ENCODE measurements at places on chromosomes 12 and 14.

GRCh38 chr12:69875416-69875935, 50.4 kb downstream of the MYRFL start:
- no peak for DNase-seq

GRCh38 chr12:111942557-111942956, 70.4 kb downstream of the TMEM116 start:
- no peak for DNase-seq

- no peak for DNase-seq
Observed at GRCh38 chr14:22466491-22466890, 122.5 kb downstream of the DAD1 start.

GRCh38 chr12:117685110-117685926, 283.5 kb downstream of the KSR2 start:
- DNase-seq: no peak

- DNase-seq: no peak
Observed at GRCh38 chr14:92540472-92541048, 27.0 kb downstream of the RIN3 start.

DNA sequence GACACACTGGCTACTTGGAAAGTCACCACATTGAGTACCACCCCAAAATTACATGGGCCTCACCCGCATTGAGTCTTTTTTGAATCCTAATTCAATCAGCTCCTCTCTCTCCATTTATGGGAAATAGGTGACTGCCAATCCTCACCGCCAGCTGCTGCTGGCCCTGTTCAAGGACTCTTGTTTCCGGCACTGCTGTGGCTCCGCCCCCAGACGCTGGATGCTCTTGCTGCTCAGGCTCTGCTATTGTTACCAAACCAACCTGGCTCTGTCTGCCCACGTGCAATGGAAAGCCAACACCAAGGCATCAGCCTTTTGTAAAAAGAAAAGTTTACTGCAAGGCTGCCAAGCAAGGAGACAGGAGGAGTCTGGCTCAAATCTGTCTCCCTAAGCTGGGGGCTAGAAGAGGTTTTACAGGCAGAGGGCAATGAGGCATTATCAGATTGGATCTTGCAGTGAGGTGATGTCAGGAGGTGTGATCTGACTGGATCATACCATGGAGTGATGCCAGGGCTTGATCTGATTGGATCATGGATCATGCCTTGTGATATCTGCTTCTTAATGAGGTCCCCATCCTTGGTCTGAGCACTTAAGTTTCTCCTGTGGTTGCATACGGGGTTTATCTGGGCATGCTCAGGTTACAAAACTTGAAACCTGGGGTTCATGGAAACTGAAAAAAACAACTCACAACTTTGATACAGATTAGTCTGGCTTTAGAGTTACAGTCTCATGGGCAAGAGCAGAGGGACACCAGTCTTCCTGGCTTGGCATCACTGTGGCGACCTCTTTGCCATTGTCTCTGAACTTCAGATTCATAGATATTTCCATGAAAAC, 117.1 kb upstream of the SLC35F4 start:
- DNase-seq: no peak

- no peak for DNase-seq
Observed at GRCh38 chr12:97167598-97167997, 260.5 kb downstream of the NEDD1 start.

- DNase-seq: no peak
Observed at GRCh38 chr14:31208546-31209424, 1.2 kb upstream of the HECTD1 start.

GRCh38 chr14:33068626-33069025, 129.9 kb downstream of the NPAS3 start:
- DNase-seq: no peak

DNA sequence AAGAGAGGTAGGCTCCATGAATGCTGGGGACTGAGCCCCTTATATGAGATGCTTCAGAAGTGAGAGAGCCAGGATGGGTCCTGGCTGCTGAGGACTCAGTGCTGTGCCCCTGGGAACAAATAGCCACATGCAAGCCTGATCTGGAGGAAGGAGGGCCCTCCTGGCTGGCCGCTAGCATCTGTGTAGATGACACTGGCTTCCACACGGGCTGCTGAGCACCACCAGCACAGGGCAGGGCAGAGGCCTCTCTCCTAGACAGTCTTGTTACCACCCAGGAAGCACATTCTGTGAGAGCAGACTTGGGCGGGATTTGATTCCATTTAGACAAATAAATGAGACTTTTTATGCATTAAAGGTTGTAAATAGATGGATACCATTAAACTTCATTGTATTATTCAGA, 48.0 kb downstream of the ZNF664 start:
- no peak for DNase-seq

- DNase-seq: no peak
Observed at GRCh38 chr14:68655021-68655831, 137.6 kb downstream of the ZFP36L1 start.

DNA sequence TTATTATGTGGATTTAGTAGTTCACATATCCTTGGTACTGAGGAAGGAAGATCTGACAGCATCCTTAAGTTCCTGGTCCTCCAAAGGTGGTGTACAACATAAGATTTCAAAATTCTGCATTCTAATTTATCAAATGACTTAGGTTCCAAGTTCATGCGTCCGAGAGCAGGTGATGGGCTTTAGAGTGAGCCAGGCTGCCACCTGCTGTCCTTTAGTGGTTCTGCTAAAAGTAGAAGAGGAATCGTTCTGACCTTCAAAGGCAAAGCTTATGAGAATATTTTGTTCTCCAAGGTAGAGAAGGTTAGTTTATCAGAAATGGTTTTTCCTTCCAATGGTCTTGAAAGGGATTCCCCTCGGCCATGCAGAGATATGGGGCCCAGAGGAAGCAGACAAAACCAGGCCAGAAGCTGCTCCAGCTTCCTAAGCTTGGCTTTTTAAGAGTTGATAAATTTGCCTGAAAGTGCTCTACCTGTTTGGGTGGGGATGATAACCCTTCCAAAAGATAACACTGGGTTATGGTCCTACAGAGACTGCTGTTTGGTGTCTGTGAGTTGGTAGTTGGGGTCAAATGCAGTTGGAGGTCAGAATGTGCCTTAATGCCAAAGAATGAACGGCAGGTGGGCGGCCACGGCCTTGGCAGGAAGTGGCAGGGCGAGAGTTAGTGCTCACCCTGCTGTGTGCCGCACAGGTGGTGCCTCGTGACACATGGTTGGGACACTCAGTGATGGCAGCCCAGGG, 29.1 kb upstream of the LRTM2 start:
- DNase-seq: no peak

DNA sequence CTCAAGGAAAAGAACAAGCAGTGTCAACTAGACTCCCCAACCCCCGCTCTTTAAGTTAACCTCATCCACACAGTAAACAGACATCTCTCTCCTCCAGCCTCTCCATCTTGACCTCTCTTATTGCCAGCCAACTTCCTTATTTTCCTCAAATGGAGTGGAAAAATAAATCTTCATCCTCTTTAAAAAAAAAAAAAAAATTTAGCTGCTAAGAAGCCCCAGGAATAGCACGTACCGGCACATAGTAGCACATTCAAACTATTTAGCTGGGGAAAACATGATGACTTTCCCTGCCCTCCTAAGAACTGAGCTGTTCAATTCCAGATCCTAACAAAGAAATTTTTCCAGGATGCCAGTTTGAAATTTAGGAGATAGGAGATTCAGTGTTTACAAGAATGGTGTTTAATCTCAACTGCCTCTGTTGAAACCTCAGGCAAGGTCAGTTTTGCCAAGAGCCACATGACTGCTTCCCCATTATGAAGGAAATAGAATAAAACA, 90.8 kb downstream of the EPS8 start:
- DNase-seq: no peak

GRCh38 chr12:56103823-56104108, 593 bp upstream of the PA2G4 start:
- DNase-seq: no peak

GRCh38 chr14:97120611-97121031, 323.4 kb downstream of the VRK1 start:
- DNase-seq: peak; percentile 19

DNA sequence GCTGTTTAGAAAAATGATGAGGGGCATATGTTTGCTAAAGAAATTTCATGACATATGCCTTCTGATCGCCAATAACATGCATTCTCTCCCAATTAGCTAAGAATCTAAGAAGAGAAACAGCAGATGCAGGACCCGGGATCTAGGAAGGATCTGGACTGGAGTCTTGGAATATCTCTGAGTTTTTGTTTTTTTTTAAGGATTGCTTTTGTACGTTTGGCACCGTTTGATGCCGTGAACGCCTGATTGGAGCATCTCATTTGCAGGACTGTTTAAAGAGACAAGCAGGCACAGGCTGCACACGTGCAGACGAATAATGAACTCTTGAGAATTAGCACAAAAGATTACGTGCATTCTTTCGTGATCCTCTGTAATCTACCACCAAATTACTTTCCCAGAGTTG, 13.6 kb downstream of the EML1 start:
- DNase-seq: no peak

DNA sequence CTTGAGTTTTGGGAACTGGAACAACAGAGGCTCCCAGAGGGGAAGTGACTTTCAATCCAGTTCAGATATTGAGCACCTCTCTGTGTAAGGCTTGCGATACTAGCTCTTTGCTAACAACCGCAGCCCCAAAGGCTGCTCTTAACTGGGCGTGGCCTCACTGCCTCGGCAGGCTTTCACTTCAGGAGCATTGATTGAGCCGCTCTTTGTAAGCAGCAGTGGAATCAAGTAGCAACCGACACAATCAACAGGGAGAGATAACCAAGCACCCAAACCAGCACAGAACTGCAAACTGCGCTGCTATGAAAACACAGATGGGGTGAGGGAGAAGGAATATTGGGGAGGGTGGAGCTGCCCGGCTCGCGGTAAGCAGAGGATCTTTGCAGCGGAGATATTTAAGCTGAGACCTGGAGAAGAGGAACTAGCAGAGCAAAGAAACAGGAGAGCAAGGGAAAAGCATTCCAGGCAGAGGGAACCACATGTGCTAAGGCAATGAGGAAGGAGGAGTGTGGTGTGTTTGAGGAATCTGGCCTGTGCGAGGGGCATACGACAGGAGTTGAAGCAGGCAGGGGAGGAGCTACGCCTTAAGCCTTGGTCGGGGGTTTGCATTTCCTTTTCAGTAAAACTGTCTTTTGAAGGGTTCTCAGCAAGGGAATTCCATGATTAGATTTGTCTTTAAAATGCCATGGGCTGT, 17.3 kb upstream of the YY1 start:
- peak; percentile 33 for DNase-seq

- no peak for DNase-seq
Observed at GRCh38 chr12:86801439-86801838, 545.2 kb upstream of the MGAT4C start.
